AG04450 (cell line): ENCODE measurements at places on chromosomes 3 and 15.

DNA sequence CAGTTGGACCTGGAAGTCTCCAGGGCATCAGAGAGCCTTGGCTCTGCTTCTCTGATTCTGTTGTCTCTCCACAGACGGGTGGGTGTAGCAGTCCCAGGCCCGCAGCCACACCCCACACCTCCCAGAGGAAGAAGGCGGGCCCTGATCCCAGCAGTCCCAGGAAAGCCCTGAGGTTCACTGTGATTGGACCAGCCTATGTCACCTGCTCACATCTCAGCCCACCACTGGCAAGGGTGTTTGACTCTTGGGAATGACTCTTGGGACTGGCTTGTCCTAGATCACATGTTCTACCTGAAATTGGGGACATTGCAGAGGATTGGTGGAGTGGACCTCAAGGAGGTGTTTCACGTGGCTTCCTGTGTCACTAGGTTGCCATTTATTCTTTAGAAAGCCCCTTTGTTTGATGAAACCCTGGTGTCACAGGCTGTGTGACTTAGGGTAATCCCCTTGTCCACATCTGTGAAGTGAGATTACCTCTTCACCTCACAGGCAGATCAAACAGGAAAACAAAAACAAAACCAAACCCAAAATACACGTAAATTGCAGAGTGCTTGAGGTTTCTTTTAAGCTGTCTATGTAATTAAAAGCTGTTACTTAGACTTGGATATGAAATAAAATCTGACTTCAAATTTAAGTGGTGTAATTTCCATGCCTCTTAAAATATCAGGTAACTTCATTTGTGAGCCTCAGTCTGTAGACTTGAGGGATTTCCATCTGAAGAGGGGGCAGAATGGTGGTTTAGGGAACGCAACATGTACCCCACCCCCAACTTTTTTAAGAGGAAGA lies 26.7 kb downstream of the FLNB start:
- DNase-seq = no peak

DNA sequence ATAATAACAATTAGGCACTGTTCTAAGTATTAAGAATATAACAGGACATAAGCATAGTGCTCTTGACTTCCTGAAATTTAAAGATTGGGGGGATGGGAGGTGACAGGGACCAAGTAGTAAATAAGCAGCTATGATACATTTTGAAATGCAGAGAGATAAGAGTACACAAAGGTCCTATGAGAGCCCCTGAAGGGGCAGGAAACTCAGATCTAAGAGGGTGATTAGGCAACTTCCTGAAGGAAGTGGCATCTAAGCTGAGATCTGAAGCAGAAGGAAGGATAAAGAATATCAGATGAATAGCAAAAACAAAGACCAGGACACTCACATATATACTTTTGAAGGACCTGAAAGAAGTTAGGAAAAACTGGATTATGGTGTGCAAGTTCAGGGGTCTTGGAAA lies 415.2 kb upstream of the FRG2C start:
- DNase-seq = no peak

GRCh38 chr3:9111866-9112265 lies 137.6 kb downstream of the SRGAP3 start:
- no peak for DNase-seq

- DNase-seq = no peak
These were observed 86.8 kb downstream of the RFTN1 start for GRCh38 chr3:16426665-16427064.

GRCh38 chr3:183298701-183299153 lies 45.7 kb downstream of the B3GNT5 start:
- DNase-seq = peak; percentile 81

GRCh38 chr15:41631880-41632470 lies 28.2 kb upstream of the MGA start:
- no peak for DNase-seq

- peak; percentile 85 for DNase-seq
These were observed 103.3 kb upstream of the COL8A1 start for GRCh38 chr3:99534951-99535704.

- peak; percentile 47 for DNase-seq
These were observed 29.6 kb downstream of the PSMD6 start for GRCh38 chr3:63993653-63994079.

DNA sequence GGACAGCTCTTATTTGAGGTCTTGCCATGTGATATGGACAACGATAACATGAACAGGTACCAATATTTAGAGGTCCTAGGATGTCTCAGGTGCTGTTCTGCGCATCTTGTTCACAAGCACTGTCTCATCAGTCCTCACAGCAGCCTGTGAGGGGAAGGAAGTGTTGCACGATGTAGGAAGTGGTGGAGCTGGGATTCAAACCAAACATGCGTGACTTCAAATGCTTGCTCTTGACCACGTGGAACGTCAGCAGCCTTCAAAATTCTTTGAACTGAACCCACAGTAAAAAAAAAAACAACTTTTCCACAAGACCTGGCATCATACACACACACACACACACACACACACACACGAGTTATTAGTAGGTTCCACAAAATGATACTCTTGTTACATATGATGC lies 153.4 kb upstream of the SMAD3 start:
- DNase-seq = no peak

DNA sequence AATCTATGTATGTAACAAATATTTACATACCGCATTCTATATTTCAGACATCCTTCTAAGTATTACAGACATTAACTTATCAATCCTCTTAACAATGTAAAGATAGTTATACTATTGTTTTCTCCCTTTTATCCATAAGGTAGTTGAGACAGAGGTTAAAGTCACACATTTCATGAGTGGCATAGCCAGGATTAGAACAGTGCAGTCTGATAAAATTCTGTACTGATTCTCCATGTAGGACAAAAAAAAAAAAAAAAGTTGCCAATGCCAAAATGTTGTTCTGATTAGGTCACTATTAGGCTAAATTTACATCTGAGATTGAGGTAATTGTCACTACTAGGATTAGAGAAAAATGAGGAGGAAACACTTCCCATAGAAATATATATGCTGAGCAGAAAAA lies 629.2 kb downstream of the OTOL1 start:
- DNase-seq = no peak
